T-helper 17 cell (primary cell): ENCODE measurements at places on chromosomes 7 and 10.

DNA sequence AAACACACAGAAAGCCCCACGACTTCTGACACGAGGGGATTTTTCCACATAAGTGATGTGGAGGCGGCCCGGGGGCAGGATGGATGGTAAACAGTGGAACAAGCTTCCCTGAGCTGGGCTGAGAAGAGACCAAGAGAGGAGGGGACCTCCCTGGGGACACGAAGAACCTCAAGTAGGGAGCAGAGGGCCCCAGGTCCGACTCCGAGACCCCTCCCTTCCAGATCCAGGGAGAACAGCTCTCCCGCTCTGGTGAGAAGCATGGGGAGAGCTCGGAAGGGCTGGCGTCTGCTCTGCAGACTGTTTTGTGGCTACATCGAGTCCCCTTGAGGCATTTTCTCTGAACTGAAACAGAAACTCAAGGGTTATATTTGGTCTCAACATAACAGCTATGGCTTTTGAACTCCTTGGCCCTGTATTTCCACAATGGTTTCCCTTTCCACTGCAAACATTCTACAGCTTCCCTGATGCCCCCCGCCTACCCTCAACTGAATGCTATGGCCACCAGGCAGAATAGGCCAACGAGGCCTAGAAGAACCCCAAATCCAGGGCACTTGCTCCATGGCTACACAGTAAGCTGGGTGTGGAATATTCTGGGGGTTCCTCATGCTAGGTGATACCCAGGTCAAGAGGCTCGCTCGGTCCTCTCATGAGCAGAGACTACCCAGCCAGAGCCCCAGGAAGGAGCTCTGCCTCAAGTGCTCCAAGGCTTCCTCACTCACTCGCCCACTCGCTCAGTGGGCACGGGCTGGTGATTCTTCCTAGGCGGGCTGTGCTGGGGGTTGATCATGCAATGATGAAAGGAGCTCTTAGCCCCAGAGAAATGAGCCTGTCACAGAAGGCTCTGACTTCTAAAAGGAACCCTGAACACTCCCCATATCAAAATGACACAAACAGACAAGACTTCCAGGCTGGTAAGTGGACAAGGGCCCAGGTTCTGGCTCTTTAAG lies 47.5 kb downstream of the FAM53B start:
- DNase-seq, result no peak

GRCh38 chr7:30921540-30922401 lies 10.1 kb downstream of the AQP1 start:
- peak; percentile 3 for DNase-seq

DNA sequence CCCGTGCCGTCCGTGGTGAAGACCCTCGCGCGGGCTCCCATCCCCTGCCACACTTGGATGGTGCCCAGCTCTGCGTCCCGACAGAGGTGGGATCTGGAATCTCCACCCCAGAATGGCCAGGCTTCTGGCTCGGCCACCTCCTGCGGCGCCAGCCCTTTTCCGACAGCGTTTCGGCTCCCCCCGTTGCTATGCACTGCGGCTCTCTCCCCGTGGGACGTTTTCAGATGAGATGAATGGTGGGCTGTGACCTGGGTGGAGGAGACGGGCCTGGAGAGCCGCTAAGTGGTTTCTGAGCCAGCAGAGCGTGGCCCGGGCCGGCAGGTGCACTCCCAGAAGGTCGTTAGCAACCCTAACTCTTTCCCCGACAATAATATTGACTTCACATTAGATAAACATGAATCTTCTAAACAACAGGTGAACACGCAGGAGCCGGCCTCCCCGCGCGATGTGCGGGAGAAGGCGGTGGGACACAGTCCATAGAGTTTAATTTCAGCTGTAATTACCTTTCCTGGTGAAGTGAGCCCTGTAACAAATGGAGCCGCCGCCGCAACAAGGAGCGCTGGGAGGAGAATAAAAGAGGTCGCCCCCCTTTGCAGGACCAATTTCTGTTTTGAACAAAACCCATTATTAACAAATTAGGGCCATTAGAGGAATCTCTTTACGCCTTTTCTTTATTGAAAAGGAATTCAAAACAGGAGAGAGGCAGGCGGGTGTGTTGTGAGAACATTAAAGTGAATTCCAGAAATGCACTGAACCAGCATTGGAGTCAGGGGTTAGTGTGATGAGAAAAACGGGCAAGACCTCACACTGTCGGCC lies 294.3 kb upstream of the PFKP start:
- no peak for DNase-seq

DNA sequence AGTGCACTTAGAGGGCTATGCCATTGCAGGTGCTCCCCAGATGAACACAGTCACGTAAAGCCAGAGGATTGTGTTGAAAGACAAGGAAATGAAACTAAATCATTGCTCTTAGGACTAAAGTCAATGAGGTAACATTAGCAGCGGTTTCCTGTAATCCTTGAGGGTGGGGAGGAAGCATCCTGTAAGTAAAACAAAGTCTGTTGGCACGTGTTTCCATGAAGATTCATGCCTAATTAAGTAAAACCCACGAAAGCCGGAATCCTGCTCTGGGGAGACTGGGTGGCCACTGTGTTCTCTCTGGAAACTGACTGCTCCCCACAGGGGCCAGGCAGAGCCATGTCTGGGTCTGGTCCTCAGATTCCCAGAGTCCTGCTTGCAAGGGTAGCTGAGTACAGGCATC lies 18.3 kb downstream of the STEAP1B start:
- DNase-seq, result no peak

GRCh38 chr7:66880053-66880452 lies 41.0 kb upstream of the TMEM248 start:
- DNase-seq, result no peak

- no peak for DNase-seq
These were observed 9.9 kb upstream of the OR6V1 start for GRCh38 chr7:143042159-143042789.

GRCh38 chr7:127886248-127886647 lies 145.0 kb downstream of the LRRC4 start:
- DNase-seq, result no peak

- no peak for DNase-seq
These were observed 30.1 kb downstream of the LDB3 start for GRCh38 chr10:86698207-86698940.

DNA sequence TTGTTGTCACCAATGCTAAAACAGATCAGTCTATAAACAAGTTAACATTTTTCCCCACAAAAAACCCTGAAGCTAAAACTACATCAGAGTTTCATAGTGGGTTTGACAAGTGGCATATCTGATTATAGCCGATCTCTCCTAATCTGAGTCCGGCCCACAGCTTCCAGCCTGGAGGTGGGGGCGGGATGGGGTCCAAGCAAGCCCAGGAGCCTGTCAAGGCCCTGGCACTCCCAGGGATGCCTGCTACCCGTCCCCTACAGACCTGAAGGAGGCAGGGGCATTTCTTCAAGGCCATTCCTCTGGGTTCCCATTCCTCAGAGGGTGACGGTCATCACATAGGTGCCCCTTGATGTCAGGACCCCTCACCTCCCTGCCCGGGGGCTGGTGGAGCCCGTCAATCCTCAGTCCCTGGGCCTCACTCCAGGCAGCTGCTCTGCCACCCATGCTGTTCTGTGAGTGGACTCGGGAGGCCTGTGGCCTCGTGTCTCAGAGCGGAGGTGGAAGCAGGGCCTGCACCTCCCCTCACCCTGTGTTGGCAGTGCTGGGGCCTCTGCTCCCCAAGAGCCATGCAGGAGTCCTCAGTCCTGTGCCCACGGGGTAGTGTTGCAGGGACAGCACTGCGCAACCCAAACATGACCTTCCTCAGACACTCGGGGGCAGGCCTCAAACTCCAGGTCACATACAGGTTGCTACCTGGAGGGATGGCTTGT lies 8.8 kb downstream of the DPYSL4 start:
- no peak for DNase-seq

DNA sequence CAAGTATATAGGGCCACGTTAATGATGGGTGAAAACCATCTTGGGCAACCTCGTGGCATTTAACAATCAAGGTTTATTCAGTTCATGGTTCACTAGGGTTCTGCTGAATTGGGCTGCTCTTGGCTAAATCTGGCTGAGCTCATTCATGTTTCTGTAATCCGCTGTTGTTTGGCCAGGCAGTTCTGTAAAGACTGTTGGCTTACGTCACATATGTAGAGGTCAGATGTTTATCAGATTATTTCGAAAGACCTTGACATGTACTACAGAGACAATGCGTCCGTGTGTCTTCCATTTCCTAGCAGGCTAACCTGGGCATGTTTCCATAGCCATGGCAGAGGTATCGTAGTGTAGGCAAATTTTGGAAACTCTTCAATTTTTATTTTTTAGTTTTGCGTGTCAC lies 190.0 kb upstream of the ZWINT start:
- DNase-seq, result no peak

DNA sequence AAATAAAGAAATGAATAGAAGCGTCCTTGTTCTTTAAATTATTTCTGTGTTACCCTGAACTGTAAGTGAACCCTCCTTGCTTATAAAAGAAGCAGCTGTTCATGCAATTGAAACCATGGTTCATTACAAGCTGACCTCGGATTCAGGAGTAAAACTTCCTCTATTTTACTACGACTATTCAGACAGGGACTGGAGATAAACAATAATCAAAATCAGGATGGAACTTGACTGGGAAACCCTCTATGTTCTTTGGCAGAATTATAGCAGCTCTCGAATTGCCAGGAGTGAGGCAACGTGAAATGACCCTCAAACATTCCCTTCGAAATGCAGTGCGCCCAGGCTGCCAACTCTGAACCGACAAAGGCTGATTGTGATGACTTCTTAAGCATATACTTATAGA lies 172.1 kb downstream of the CYP26A1 start:
- no peak for DNase-seq

GRCh38 chr7:26853788-26854393 lies 10.5 kb downstream of the SKAP2 start:
- no peak for DNase-seq

- peak; percentile 14 for DNase-seq
These were observed 29.8 kb downstream of the C10orf67 start for GRCh38 chr10:23314835-23315239.

- DNase-seq, result no peak
These were observed 131.0 kb upstream of the ZNF804B start for GRCh38 chr7:88628363-88629085.

- DNase-seq, result no peak
These were observed 35.8 kb downstream of the SCRN1 start for GRCh38 chr7:29953726-29954347.

GRCh38 chr10:74882831-74883230 lies 56.4 kb downstream of the KAT6B start:
- no peak for DNase-seq

DNA sequence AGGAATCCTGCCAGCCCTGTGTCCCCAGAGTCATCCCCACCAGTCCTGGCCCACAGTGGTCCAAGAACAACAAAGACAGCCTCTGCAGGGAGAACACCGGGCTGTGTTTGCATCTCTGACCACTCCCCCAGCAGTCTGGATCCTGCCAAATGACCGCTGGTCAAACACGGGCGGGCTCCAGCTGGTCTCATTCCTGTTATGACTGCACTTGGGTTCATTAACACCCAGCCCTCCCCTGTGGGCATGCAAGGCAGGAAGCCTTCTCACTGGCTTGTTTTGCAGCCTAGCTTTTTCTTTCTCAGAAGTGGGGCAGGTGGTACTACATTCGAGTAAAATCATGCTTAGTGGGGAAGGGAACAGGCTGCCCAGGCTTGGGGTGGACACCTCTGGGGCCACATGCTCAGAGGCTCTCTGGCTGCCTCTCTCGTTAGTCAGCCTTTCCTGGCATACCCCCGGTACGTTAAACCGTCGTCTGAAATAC lies 190.0 kb downstream of the PLXNA4 start:
- no peak for DNase-seq

DNA sequence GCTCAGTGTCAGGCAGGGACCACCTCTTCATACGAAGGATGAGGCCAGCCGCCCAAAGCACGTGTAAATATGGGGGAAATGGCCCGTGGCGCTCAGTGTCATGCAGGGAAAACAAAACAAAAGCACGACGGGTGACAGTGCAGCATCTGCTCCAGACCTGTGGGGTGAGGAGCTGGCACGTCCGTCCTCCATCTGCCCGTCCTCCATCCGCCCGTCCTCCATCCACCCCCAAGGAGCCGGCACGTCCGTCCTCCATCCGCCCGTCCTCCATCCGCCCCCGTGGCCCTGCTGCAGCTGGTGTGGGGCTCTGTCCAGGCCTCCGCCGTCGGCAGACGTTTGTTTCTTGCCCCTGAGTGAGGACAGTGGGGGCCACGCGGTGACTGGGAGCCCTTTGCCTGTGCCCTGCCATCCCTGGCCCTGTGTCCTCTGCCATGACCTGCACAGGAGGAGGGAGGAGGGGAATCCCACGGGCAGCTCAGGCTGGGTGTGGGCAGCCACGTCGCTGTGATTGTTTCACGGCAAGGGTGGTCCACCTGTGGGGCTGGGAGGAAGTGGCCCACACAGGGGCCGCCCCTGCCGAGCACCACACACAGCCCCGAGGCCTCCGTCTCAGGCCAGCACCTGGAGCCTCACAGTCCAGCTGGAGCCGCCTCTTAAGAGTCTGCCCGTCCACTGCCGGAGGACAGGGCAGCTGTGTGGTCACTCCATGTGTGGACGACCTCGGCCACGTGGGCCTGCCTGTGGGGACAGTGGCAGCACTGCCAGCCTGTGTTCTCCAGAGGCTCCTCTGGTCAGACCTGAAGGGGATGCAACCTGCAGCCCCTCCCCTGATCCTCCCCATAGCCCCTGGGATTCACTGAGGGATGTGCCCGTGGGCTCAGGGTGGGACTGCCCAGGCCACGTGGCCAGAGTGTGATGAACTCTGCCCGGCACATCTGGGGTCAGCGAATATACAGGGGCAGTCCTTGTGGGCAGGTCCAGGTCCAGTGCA lies 38.2 kb upstream of the DPYSL4 start:
- DNase-seq, result no peak

- no peak for DNase-seq
These were observed 24.6 kb downstream of the CACNB2 start for GRCh38 chr10:18164748-18165361.

DNA sequence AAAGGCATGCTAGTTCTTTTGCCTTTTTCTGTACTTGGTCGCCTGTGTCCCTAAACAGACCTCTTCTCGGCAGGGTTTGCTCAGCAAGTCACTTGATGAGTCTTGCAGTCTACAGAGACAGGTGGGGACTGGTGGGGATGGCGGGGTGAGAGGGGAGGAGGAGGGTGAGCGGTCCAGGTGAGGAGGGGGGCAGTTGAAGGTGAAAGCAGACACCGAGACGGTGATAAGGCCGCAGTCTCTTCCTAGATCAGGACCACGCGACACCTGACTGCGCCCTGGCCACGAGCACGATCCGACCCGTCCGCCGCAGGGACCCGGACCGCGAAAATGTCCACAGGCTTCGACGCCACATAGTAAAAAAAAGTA lies 566 bp downstream of the ASNS start:
- DNase-seq, result peak; percentile 17

DNA sequence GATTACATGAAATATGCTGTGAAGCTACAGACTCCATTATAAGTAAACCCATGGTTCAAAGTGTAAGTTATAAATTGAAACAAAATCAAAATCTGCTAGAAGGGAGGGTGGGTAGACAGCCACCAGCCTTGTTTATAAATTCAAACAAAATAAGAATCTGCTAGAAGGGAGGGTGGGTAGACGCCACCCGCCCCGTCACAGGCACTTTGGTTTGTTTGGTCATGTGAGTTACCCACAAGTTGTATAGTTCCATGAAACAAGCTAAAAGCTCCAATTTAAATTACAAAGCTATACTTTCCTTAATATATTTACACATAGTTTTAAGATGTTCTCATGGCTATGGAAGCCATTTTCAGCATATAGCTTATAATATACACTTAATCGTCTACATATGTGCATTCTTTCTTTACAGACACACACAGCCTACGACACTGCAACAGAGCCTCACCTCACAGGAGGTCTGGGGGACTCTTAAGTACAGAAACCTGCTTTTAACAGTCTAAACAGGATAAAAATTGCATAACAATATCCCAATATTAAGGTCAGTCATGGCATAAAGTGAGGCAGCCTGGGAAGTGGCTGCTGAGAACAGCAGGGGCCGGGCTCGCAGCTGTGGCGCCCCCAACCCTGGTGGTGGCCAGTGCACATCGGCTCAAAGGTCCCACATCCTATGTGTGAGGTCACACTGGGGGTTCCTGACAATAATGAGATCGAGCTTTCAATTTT lies 28.1 kb upstream of the NCAPG2 start:
- DNase-seq, result no peak
